ENCODE measurements at places on chromosomes 11 and 22. TPM values are rescaled to one million over a fixed set of nuclear protein-coding genes. Genes with fewer than 3 reads are reported as not detected.

DNA sequence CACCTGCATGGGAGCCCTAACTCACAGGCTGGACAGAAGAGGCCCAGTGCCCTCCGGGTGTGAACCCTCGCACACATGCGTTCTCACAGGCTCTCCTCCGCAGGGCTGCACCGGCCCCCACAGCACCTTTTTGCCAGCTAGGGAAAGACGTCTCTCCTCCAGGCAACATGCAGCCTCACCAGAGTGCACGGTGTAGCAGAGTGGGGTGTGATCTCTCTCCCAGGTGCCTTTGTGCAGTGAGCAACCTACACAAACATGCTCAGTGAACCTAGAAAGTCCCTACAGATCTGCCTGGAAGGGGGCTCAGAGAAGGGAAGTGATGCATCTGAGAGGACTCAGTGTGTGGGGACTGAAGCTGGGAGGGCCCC, 3.7 kb upstream of the CARNS1 start:
- no peak for DNase-seq

DNA sequence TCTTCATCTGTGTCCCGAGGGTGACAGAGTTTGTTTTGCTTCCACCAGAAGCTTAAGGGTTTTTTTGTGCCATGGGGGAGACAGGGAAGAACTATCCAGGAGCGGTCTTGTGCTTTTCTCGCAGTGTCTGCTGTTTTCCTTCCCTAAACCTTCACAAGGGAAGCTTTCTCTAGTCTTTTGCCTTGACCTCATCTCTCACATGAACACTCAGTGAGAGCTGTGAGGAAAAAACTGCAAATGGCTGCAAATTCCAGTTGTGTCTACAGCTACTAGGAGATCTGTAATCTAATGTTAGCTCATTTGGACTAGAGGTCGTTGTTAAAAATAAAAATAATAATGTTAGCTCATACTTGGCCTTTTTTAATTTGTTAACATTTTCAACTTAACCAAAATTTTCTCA, 264.7 kb upstream of the SESN3 start:
- DNase-seq = no peak

DNA sequence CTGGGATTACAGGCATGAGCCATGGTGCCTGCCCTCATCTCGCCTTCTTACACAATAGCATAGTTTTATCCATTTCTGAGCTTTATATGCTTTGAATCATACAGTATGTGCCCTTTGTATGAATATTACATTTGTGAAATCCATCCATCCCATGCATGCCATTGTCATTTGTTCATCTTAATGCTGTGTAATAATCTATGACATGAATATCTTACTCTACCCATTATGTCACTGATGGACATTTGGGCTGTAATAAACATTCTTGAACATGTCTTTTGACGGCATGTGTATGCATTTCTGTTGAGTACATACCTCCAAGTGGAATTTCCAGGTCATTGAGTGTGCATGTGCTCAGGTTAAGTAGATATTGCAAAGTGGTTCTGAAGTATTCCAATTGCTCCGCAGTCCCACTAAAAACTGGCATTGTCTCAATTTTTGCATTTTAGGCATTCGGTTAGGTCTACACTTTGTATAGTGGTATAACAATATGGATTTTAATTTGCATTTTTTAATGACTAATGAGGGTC, 339.3 kb upstream of the SYN3 start:
- DNase-seq = no peak

GRCh38 chr22:40606306-40606705, 30.2 kb downstream of the MRTFA start:
- DNase-seq = no peak

Gene MS4A15
- total RNA-seq = not detected
